ENCODE measurements at places on chromosomes 2 and 18. TPM values are rescaled to one million over a fixed set of nuclear protein-coding genes. Genes with fewer than 3 reads are reported as not detected.

The GPR17 gene
- total RNA-seq = not detected

The DCC gene
- total RNA-seq = 1.4 TPM

DNA sequence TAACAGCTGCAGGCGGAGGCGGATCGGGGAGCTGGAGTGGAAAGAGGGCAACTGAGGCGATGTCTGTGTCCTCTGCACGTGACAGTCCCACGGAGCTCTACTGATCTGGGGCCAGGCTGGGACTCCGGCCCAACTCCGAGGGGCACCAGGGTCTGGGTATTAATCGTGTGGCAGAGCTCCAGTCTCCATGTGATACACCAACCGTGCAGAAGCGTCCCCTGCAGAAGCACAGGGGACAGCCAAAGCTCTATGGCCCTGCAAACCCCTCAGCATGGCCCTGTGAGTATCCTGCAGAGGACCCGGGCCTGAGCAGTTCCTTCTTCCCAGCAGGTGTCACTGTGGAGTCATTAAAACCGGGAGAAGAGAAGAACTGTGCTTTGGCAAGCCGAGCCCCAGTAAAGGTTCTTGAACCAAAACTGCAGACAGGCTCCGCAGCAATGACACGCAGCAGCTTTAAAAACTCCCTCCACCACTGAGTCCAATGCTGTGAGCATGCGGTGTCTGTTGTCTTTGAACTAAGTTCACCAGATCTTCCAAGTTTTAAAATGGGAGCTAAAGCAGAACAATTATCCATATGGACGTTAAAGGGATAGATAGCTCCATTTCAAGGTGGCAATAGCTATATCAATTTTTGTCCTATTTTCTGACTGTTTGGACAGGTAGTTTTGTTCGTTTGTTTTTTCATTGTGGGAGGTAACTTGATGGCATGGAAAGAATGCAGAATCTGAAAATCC, 79.4 kb downstream of the TMEM182 start:
- no peak overlapping the region for H3K4me3 ChIP-seq
- peaks cover 3% of the 10 kb centered on the region for H3K4me1 ChIP-seq
- no peaks in the 10 kb centered on the region for H3K36me3 ChIP-seq
- no peaks in the 10 kb centered on the region for H3K27me3 ChIP-seq
- no peak overlapping the region for H3K27ac ChIP-seq
- DNase-seq = peak; percentile 80

GRCh38 chr2:48695991-48696390, 59.5 kb downstream of the LHCGR start:
- H3K27ac ChIP-seq = no peak overlapping the region
- no peak for DNase-seq
- peaks cover 9% of the 10 kb centered on the region for H3K4me1 ChIP-seq

DNA sequence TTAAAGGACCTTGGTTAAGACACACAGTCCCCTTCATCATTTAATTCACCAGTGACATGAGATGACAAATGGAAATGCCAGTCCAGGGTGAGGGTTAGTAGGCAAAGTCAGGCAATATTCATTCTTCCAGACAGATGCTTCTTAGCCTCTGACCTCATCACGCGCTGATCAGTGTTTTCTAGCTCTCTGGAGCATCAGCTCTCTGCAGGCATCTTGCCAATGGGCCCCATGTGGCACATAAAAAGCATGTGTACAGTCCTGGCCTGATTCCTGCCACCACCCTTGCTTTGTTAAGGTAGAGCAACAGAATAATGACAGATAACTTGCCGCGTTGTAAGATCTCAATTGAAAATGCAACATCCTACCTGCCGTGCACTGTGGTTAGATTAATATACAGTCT, 20.3 kb upstream of the NPAS2 start:
- no peaks in the 10 kb centered on the region for H3K27me3 ChIP-seq
- H3K27ac ChIP-seq = no peak overlapping the region
- H3K4me3 ChIP-seq = no peak overlapping the region
- no peaks in the 10 kb centered on the region for H3K36me3 ChIP-seq
- H3K4me1 ChIP-seq = no peaks in the 10 kb centered on the region

DNA sequence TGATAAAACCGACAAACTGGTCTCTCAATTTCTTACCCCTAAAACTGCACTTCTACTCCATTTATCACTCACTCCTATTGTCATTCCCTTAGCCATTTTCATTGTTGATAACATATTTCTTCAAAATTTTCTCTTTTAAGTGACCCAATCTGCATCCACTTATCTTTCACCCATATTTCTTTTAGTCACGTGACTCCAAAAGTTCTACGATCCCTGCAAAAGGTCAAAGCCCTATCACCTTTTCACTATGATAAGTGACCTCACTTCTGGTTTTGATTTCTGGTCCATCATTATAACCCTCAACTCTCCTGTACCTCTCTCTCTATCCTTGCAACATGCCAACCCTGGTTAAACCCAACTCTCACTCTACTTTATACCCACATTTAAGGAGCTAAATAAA, 49.1 kb downstream of the LRATD1 start:
- no peak for DNase-seq
- H3K27ac ChIP-seq = no peak overlapping the region
- H3K4me1 ChIP-seq = no peaks in the 10 kb centered on the region
- H3K4me3 ChIP-seq = no peak overlapping the region

DNA sequence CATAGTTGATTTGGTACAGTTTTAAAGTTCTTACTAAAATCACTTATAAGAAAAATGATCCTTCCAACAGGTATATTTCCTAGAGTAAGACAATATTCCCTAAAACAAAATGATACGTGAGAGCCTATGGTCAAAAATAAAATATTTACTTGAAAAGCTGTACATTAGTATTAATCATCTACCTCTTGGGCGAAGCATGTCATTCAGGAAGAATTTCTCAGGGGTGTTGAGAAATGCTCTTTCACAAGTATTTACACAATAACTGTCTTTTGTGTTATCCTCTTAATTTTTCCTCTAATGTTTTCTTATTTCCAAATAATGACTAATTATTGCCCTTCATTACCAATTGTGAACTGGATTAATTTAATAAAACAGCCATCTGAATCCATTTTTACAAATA, 466.3 kb downstream of the SATB2 start:
- no peak overlapping the region for H3K27ac ChIP-seq
- no peak overlapping the region for H3K4me3 ChIP-seq
- H3K4me1 ChIP-seq = no peaks in the 10 kb centered on the region
- DNase-seq = no peak
- no peaks in the 10 kb centered on the region for H3K27me3 ChIP-seq

Measured in H1 (cell line).